Activated CD4-positive, alpha-beta T cell treated with anti-CD3 and anti-CD28 coated beads, Interleukin-2, amount 10 ng/mL, durations not matched to agents 24 days and 14 days (primary cell): ENCODE measurements at places on chromosomes 6 and 20.

GRCh38 chr6:148779142-148779562 is 32.3 kb downstream of the UST start:
- peak; percentile 45 for DNase-seq

GRCh38 chr6:151661928-151662327 is 145.6 kb upstream of the ESR1 start:
- DNase-seq: no peak

DNA sequence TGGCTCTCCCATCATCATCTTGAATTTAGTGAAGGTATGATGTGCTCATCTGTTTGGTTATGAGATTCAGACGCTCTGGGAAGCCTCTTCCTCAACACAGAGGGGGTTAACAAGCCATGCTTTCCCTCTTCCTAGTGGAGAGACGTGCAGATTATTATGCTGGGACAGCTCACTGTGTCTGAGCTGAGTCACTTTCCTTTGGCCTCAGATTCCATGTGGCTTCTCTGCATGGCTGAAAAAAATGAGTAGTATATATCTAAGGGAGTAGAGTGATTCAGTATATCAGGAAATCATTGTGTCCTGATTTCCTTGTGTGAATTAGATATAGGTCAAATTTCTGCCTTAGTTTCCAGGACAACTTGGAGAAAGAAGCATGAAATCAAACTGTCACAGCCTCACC is 52.6 kb downstream of the FIG4 start:
- DNase-seq: no peak

DNA sequence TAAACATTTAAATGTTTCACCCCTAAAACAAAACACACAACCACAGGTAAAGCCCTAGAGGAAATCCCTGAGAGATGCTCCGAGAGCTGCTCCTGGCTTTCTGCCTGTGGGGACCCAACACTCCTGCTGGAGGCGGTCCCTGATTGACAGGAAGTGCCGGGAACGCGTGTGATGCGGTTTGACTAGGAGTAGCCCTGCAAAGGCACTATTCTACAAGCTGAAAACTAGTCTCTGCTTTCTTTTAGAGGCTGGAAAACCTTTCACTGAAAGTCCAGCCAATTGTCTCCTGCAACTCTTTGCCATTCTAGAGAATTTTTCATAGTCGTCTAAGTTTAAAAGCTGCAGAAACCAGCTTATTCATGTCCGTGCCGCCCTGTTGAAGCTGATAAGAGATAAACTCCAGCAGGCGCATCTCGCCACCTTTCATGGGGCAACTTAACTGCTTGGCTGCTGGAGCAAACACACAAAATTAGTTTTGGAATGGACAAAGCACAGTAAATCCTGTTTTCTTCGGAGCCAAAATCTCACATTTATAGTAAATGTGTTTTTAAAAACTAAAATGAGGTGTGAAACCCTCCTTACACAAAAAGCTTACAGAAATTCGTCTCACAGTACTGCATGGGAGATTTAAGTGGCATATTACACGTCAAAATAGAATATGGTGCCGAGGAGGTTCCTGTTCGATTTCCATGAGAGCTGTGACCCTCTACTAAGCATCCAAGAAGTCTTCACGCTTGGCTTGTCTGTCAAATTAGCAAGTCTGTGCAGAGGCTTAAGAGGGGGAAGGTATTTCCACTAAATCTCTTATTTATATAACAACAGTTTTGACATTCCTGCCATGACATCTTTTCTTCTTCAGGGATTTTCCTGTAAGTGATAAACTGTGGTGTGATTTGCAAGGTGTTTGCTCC is 46.9 kb downstream of the DACT2 start:
- DNase-seq: no peak

DNA sequence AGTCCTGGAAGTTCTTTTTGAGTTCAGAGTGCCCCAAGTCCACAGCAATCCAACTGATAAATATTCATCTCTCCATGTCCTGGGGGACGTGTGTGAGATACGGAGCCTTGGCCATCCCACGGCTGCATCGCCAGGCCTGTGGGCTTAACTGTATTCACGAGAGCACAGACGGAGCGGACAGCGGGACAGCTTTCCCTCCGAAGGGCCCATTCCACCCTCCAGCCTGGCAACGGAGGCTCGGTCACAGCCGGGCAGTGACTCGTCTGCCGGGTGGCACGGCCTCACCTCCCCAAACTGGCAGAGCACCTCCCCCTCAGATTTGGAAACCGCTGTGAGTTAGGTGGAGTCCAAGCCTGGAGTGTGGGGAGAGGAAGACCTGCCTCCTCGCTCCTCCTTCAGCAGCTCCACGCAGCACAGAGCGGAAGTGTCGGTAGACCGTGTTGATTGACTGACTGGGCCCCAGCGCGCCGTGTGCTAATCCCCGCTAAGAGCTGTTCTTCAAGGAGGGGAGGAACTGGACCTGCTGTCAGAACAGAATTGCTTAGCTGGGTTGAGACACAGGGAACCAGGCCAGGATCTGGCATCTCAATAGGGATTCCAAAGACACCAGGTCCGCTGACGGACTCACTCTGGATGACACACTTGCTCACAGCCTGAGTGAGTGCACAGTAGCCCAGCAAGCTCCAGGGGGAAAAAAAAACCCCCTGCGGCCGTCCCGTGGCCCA is 10.9 kb downstream of the FOXF2 start:
- DNase-seq: no peak

DNA sequence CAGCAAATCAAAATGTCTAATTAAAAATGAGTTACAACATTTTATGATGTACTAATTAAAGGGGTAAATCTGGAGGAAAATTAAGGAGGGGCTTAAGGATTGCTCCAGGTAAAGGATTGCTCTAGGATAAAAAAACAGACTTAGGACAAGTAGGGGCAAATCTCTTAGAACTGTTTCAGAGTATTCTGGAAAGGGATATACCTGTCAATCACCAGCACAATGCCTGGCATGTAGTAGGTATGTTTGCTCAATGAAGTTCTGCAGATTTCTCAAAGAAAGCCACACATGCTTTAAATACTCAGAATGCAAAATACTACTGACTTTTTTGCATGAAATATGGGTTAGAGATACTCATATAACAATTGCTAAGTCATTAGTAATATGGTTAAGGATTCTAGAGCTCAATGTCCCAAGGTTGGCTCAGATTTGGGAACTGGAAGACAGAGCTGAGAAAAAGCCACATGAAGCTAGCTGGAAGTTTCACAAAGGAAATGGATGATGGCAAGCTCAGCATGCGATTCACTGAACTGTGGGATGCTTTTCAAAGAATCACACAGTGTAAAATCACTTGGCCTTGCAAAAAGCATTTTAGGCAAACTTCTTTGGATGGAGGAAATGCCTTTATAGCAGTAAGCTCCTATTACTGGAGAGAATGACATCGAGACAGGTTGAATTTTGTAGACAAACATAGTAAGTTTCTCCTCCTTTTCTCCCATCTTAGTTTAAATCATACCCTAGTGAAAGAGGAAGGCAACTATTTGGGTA is 72.8 kb downstream of the MAP3K5 start:
- peak; percentile 64 for DNase-seq

DNA sequence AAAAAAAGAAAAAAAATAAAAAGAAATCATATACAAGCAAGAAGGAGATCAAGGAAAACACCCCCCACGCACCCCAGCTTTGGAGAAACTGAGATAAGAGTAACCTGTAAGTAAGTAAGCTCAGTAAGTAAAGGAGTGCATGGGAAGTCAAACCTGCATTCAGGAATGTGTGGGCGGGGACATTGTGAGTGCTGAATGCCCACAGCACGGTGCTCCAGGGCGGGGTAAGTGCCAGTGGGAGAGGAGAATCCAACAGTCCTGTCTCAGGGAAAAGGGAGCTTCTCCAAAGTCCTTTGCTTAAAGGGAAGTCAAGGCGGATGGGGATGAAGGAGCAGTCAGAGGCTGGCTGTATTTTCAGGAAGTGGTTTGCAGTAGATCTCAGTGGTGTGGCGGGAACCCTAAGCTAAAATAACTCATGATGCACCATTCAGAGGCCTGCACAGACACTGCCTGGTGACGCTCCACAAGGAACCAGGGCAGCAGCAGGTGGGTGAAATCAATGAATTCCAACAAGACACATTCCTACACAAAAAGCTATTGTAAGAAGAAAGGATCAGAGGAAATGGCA is 368.0 kb downstream of the QKI start:
- DNase-seq: peak; percentile 58

DNA sequence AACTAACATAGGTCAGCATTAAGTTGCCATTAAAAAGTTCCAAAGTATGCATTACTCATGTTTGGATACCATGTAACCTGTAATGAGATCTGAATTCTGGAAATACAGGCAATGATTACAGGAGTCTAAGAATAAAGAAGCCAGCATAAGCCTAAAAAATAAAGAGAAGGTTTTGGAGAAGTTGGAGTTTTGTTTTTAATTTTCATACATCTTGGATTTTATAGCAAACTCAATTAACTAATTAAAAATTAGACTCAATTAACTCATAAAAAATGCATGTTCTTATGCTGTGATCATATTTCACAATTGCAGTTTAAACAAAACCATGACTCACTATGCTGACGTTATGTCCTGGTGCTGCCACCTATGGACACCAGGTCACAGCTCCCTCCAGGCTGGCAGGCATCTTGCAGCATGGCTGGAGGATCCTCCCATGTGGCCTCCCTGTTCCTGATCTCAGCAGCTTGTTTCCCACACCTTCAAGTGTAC is 648.8 kb upstream of the AGPAT4 start:
- DNase-seq: peak; percentile 60

GRCh38 chr6:30945281-30945680 is 4.5 kb downstream of the MUCL3 start:
- DNase-seq: no peak

DNA sequence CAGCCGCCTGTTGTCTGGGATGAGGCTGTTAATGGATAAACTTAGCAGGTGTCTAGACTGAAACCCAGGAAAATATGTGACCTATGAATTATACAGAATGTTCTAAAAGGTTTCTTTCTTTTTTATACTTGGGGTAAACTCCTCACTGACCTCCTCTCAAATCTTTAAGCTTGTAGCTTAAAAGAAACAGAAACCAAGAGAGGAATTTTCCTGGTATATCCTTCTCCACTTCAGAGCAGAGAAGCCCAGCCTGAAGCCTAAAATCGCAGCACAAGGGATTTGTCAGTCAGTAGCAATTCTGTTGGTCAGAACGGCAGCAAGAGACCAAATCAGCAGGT is 99.4 kb upstream of the RIPOR2 start:
- DNase-seq: no peak

GRCh38 chr20:25669826-25670422 is 26.7 kb downstream of the ZNF337 start:
- no peak for DNase-seq

DNA sequence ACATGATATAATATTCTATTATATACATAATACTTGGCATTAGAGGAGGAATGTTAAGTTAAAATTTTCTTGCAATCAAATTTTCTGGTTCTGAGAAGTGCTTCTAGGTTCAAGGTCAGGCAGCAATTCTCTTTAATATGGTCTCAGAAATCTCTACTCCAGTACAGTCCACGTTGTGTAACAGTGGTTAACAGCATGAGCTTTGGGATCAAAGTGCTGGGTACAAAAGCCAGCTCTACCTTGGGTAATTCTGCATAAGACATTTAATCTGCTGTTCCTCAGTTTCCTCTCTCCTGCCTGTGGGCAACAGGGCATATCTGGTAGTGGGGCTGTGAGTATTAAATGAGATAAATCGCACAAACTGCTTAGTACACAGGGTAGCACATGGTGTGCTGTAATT is 437.8 kb downstream of the CDC5L start:
- no peak for DNase-seq

GRCh38 chr6:137873273-137873762 is 6.3 kb downstream of the TNFAIP3 start:
- peak; percentile 89 for DNase-seq

GRCh38 chr6:52562911-52563310 is 13.9 kb downstream of the TRAM2 start:
- no peak for DNase-seq

DNA sequence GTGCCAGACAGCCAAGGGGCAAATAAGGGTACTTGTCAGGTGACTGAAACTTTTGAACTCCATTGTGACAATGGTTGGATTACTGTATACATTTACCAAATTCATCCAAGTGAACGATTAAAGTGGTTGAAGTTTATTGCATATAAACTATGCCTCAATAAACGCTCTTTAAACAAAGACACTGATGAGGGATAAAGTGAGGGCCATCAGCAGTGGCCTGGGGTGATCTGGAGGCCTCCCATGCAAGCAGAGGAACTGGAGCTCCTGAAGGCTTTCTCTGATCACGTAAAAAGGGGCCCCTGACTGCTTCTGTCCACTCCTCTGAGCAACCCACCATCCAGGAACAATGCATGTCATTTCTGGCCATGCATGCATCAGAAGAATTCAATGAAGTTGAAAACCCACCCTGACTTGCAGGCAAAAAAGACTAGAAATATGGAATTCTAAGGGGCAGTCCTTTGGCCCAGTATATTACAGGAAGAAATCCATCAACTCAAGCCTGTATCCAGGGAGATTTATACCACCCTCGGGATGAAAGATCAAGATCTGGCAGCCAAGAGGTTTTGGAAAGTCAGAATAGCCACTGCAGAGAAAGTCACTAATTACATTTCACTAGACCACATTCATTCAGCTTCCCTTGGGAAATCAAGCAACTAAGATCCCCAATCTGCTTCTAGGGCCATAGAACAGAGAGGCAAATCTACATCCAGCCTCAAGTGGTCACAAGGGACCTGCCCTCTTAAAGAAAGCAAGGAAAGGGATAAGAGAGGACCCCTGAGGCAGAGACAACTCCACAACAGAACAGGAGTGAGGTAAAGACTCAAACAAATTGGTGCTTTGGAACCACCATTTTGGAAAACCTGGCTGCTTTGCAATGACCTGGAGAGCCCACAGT is 31.7 kb upstream of the RAB22A start:
- peak; percentile 37 for DNase-seq

- DNase-seq: peak; percentile 72
Observed at GRCh38 chr20:36717657-36718056, 28.2 kb downstream of the NDRG3 start.

- peak; percentile 72 for DNase-seq
Observed at GRCh38 chr6:20365456-20365855, 36.2 kb upstream of the E2F3 start.

- DNase-seq: no peak
Observed at GRCh38 chr20:61884571-61885389, 180.9 kb downstream of the TAF4 start.

DNA sequence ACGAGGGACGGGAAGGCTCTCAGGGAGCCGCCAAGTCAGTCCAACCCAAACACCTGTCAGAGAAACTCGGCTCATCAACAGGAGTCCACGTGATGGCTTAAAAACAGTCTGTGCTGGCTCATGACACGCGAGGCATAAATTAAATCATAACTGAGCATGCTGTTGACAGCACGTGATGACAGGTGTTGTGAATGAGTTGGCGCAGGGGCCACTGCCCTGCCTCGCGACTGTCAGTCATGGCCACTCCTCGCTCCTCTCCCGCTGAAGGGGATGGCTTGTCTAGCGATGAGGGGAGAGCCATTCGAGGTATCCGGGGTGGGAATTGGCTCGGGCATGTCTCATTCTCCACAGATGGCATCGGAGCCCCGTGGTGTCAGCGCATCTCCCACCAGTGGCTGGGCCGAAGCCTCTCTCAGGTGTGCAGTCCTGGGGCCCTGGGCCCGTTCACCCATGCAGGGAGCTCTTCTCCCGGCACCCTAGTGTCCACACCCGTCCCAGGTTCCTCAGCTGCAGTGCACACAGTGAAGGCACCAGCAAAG is 313.3 kb downstream of the BMP7 start:
- DNase-seq: no peak

- no peak for DNase-seq
Observed at GRCh38 chr6:34798057-34798456, 6.2 kb downstream of the BLTP3A start.

GRCh38 chr6:126076992-126077664 is 90.8 kb downstream of the TRMT11 start:
- no peak for DNase-seq

GRCh38 chr6:145012039-145012662 is 723.2 kb downstream of the EPM2A start:
- DNase-seq: no peak

GRCh38 chr20:48754292-48754691 is 73.5 kb downstream of the PREX1 start:
- DNase-seq: no peak
